Panc1 (cell line): ENCODE measurements at places on chromosomes 16 and 17. TPM values are rescaled to one million over a fixed set of nuclear protein-coding genes. Genes with fewer than 3 reads are reported as not detected.

Gene HS3ST3A1
- total RNA-seq, result 0.31 TPM

Gene ZNF624
- 3.9 TPM for total RNA-seq

Gene NPW
- total RNA-seq, result 15.3 TPM

Gene CCL2
- total RNA-seq, result 513 TPM

Gene PTX4
- not detected for total RNA-seq

Gene CCDC200
- total RNA-seq, result not detected

Gene LPO
- total RNA-seq, result not detected

Gene DNAH2
- 0.13 TPM for total RNA-seq

Gene KRT23
- not detected for total RNA-seq

Gene TEKT1
- not detected for total RNA-seq

Gene KIF19
- not detected for total RNA-seq

Gene ITFG1
- 26.5 TPM for total RNA-seq

Gene IL4R
- 28.9 TPM for total RNA-seq

Gene HBQ1
- total RNA-seq, result 10.4 TPM

Gene PLA2G10
- total RNA-seq, result 0.23 TPM

Gene MRPL12
- total RNA-seq, result 157 TPM

Gene PLCG2
- total RNA-seq, result 10.8 TPM

Gene JPT2
- 200 TPM for total RNA-seq

Gene RTN4RL1
- total RNA-seq, result 0.80 TPM

Gene NOL11
- total RNA-seq, result 41.0 TPM

Gene MAP3K3
- 22.3 TPM for total RNA-seq

Gene AKAP1
- total RNA-seq, result 52.7 TPM

Gene SYCE1L
- 4.5 TPM for total RNA-seq

Gene HAGHL
- total RNA-seq, result 41.1 TPM

Gene UMOD
- not detected for total RNA-seq

Gene RAB34
- total RNA-seq, result 284 TPM

Gene SNAI3
- not detected for total RNA-seq

Gene KRTAP9-3
- total RNA-seq, result not detected

Gene CHAD
- total RNA-seq, result not detected

Gene RGS11
- total RNA-seq, result 10.2 TPM

Gene GUCY2D
- not detected for total RNA-seq

Gene MFSD6L
- not detected for total RNA-seq

Gene CPHXL2
- total RNA-seq, result not detected
